CD4-positive, alpha-beta T cell treated with Interferon alpha-2 for 1 hour (primary cell): ENCODE measurements at places on chromosomes 16 and 17.

- peak; percentile 33 for DNase-seq
Measured at GRCh38 chr17:68512960-68513474, 787 bp downstream of the PRKAR1A start.

- peak; percentile 47 for DNase-seq
Measured at GRCh38 chr16:74936902-74937560, 47.9 kb downstream of the WDR59 start.

DNA sequence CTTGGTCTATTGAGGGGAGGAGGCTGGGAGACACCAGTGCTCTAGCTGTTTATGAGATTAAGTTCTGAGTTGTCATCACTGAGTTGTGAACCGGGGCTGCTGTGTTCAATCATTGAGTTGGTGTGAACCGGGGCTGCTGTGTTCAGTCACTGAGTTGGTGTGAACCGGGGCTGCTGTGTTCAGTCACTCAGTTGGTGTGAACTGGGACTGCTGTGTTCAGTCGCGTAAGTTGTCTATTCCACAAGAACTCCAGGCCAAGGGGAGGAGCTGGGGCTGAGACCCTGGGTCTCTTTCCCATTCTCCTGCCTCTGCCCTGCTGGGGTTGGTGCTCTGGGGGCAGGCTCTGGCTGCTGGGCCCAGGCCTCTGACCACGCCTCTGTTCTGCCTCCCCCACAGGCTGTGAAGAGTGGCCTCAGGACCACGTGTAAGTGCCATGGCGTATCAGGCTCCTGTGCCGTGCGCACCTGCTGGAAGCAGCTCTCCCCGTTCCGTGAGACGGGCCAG lies 24.5 kb downstream of the WNT9B start:
- no peak for DNase-seq

GRCh38 chr17:71496552-71496951 lies 624.3 kb upstream of the SOX9 start:
- DNase-seq, result no peak

- DNase-seq, result peak; percentile 81
Measured at GRCh38 chr16:66650707-66651473, 45.7 kb downstream of the CMTM4 start.

GRCh38 chr16:48963901-48964615 lies 317.6 kb downstream of the CBLN1 start:
- DNase-seq, result no peak
